ENCODE measurements at places on chromosomes 16 and 17.
A peak's percentile ranks its signal among the peaks of the same experiment; 100 is the strongest.

DNA sequence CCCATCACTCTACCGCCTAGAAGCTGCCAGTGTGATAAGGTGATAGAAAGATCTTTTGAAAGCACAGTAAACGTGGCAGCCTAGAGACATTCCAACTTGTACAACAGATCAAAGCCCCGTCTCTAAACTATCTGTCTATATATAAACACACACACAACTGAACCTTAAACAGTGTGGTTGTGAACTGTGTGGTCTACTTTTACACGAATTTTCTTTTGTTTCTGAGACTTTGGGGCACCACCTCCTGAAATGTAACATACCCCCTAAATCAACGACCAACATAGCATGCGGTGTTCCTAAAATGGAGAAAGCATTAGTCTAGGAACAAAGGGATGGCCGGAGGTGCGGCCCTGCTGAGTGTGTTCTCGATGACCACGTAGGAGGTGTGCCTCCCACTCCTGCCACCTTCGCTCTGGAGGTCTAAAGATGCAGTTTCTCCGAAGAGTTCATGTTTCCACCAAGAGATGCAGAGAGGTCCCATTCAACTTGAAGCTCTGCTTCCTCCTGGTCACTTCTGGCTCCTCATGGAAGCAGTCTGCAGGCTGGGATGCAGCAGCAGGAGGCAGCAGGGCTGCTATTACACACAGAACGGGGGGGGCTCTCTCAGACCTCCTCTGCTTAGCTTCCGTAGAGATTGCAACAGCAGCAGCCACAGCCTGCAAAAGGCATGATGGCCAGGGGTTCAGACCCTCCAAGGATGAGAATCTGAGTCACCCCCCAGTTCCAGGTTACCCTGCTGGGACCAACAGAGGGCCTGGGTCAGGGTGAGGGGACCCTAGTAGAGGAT is 22.6 kb upstream of the USP10 start:
- DNase-seq: no peak

DNA sequence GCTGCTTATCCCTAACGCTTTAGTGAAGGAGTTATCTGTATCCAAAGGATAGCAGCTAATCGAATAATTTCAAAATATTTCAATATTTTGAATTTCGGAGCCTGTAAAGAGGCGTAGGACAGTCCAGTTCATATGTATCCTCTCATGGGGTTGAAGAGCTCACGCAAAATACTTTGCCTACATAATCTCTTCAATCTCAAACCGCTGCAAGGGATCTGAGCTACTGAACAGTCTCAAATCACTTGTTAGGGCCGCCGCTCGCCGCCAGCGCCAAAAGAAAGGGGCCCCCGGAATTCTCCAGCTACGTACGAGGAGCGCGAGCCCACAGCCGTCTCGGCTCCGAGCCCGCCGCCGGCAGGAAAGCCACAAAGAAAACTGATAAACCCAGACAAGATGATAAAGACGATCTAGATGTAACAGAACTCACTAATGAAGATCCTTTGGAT is 601 bp upstream of the RFWD3 start:
- peak; percentile 27 for DNase-seq

- DNase-seq: no peak
These were observed 1.0 kb downstream of the MED1 start for GRCh38 chr17:39450051-39450450.

- DNase-seq: no peak
These were observed 3.0 kb downstream of the KRT31 start for GRCh38 chr17:41394254-41394996.

GRCh38 chr17:27984816-27985215 is 57.7 kb upstream of the NLK start:
- no peak for DNase-seq

GRCh38 chr17:44177640-44178039 is 7.1 kb downstream of the ASB16 start:
- no peak for DNase-seq

GRCh38 chr17:79804856-79805696 is 8.2 kb upstream of the CBX8 start:
- no peak for DNase-seq

DNA sequence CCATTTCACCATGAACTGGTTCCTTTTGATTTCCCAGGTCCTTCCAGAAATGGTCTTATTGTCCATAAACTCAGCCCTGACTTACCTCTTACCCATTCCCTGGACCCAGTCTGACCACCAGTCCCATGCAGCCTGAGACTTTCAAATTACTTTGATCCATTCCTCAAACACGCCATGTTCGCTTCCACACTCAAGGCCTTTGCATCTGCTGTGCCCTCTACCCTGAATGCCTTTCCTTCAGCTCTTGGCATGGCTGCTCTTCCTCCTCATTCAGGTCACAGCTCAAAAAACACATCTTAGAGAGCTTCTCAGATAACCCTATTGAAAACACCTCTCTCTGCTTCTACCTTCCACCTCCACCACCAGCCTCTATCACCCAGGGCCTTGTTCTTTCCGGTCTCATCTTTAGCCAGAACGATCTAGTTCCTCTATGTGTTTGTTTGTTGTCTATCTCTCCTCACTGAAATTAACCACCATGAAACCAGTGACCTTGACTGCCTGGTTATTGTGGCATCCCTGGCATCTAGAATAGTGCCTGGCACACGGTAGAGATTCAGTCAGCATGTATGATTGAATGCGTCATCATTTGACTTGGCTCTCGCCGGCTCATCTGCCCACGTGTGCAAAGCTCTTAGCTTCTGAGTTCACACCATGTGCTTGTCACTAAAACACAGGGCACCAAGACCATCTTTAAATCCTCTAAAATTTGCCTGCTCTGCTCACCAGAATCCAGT is 12.8 kb downstream of the CRYM start:
- no peak for DNase-seq

DNA sequence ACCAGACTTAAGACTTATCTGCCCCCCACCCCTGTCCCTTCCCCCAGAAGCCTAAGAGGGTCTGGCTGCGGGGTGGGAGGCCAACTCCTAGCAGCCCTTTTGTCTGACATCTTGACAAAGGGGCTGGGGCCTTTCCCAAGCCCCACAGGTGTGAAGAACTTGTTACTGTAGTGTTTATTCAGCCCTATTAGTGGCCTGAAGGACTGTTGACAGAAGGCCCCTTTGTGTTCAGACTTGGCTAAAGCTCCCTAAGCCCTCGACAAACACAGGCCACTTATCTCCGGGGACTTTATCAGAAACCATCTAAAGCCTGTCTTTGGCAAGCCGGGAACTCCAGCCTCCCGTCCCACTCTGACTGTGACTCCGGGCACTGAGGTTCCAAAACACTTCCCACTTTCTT is 129.8 kb downstream of the NTN1 start:
- no peak for DNase-seq

GRCh38 chr17:7951143-7951792 is 19.3 kb downstream of the CNTROB start:
- no peak for DNase-seq

DNA sequence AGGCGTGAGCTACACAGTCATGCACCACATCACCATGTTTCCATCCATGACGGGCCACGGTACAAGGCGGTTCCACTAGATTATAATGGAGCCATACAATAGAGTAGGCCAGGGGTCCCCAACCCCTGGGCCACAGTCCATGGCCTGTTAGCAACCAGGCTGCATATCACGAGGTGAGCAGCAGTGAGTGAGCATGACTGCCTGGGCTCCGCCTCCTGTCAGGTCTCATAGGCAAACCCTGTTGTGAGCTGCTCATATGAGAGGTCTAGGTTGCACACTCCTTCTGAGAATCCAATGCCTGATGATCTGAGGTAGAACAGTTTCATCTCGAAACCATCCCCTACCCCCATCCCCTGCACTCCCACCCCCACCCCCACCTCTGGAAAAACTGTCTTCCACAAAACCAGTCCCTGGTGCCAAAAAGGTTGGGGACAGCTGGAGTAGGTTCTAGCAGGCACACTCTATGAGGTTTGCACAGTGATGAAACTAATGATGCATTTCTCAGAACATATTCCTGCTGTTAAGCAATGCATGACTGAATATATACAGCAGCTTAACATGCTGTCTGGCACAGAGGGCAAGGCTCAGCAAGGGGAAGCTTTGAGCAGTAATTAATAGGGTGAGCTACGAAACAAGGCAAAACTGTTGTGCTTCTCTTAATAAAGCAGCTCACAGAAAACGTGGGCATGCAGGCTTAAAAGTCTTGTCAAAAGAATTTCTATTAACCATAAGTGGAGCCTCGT is 108.0 kb downstream of the VPS53 start:
- DNase-seq: peak; percentile 76

DNA sequence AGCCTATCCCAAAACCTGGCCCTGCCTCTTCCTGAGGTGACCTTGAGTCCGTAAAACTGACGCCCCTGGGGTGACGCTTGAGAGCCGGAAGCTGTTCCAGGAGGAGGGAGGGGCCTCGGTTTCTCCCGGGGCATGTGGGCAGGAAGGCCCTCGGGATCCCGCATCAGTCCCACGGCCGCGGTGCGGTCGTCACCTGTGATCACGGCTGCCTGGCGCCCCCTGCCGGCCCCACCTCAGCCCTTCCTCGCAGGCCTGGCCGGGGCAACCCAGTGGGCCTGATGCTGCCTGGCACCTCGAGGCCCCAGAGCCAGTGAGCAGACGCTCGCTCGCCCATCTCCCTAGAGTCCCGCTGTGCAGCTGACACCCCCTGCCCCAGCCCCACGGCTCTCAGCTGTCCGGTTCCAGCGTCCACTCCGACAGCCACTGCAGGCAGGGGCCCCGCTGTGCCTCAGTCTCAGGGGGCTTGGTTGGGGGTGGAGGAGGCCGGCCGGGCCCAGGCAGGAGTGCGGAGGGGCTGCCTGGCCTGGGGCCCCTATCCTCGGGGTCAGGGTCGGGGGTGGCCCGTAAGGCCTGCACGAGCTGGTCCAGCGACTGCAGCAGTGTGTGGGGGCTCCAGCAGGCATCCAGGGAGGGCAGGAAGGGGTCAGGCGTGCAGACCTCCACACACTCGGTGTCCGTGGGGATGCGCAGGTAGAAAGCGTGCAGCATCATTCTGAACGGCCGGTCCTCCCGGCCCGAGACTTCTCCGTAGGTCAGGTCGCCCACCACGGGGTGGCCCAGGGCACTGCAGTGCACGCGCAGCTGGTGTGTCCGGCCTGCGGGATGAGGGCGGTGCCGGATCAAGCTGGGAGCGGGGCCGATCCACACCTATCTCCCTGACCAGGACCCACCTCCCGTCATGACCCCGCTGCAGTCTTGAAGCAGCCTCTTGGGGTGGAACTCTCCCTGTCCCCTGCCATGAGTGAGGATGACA is 2.3 kb downstream of the RPUSD1 start:
- peak; percentile 44 for DNase-seq

DNA sequence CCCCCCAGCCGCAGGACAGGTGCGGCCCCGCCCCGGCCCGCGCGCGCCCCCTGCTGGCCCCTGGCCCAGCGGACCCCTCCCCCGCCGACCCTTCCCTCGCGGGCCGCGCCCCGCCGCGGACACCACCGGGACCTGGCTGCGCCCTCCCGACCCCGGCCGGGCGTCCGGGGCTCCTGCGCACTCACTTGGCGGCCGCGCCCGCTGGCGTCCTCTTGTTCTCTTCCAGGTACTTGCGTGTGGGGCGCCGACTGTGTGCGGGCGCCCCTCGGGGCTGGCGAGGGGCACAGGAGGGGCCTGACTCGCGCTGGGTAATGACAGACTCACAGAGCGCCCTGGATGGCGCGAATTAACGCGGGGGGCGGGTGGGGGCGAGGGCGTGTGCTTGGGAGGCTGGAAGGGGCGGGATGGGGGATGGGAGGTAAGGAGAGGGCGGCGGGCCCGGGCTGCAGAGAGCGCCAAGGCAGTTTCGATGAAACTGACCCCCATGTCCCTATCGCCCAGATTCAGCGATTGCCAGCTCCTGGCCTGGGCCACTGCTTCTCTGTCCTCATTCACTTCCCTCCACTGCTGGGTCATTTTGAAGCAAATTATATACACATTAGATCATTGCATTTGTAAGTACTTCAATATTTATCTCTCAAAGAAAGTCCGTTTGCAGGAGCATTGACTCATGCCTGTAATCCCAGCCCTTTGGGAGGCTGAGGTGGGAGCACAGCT is 445 bp upstream of the DBNDD1 start:
- peak; percentile 87 for DNase-seq

DNA sequence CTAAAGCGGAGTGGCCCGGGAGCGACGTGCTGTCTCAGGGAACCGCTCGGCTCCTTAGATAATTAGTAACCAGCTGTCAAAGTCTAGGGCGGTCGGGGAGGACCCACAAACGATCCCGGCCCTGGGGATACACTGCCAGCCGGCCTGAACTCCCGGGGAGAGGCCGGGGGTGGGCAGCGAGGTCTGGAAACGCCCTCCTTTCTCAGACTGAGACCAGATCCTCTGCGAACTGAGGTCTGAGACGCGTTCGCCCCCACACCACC is 1.3 kb downstream of the HNF1B start:
- DNase-seq: no peak

- DNase-seq: no peak
These were observed 4.0 kb downstream of the VAT1 start for GRCh38 chr17:43018008-43018853.

DNA sequence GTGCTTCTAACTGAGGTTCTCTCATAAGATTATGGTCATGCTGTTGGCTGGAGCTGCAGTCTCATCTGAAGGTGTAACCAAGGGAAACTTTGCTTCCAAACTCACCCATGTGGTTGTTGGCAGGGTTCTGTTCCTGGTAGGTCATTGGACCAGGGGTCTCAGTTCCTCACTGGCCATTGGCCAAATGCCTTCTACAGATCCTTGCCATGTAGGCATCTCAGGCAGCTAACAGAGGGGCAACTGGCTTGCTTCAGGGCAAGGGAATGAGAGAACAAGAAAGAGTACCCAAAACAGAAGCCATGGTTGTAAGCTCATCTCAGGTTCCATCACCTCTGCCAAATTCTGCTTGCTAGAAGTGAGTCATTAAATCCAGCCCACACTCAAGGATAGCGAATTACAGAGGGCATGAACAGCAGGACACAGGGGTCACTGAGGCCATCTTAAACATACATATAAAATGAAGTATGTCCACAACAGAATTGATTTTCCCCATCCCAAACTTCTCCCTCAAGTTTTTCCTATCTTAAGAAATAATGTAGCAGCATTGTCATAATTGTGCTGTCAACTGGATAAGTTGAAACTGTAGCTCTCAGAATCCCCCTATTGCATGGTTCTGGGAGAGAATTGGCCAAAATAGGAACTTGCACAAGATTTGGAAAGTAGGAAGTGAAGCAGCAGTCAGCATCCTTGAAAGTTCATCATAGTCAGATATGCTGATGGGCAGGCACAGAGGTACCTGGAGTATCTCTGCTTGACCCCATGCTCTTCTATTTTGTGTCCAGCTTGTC is 42.4 kb upstream of the CES5A start:
- DNase-seq: no peak

- DNase-seq: no peak
These were observed 1.3 kb upstream of the TNFSF13 start for GRCh38 chr17:7557147-7557764.

DNA sequence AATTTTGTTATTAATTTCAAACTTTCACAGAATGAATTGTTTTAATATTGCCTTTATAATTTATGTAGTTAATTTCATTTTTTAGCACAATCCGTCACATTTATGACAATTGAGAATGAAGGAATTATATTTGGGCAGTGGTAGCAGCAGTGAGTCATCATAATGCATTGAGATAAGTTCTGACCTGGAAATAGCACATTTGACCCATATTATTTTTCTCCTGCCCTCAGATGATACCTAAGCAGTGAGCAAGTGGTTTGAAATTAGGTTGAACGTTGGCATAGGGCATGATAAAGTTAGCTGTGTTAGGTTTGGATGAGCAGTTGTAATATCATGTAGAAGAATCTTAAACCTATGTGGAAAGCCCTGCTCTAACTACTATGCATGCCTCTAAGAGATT is 1431.3 kb upstream of the CDH8 start:
- DNase-seq: no peak

GRCh38 chr17:36722121-36722902 is 120.9 kb downstream of the MRM1 start:
- DNase-seq: peak; percentile 41

GRCh38 chr17:18959071-18959844 is 7.3 kb downstream of the SLC5A10 start:
- no peak for DNase-seq

GRCh38 chr17:1560858-1561355 is 1.7 kb downstream of the PITPNA start:
- no peak for DNase-seq
